Progenitor cell of endocrine pancreas (in vitro differentiated cells): ENCODE measurements at places on chromosomes 5 and 9. TPM values are rescaled to one million over a fixed set of nuclear protein-coding genes. Genes with fewer than 3 reads are reported as not detected.

- H3K4me3 ChIP-seq = no peak overlapping the region
- H3K36me3 ChIP-seq = peaks cover 2% of the 10 kb centered on the region
- no peaks in the 10 kb centered on the region for H3K27me3 ChIP-seq
- DNase-seq = no peak
- H3K4me1 ChIP-seq = no peaks in the 10 kb centered on the region
These were observed 107.9 kb upstream of the PPP2R2B start for GRCh38 chr5:146986469-146986868.

- H3K27ac ChIP-seq = no peak overlapping the region
- H3K4me3 ChIP-seq = no peak overlapping the region
- no peaks in the 10 kb centered on the region for H3K4me1 ChIP-seq
These were observed 27.1 kb upstream of the PSAT1 start for GRCh38 chr9:78269784-78270183.

GRCh38 chr5:103541114-103541513 lies 21.5 kb downstream of the NUDT12 start:
- no peaks in the 10 kb centered on the region for H3K4me1 ChIP-seq
- no peaks in the 10 kb centered on the region for H3K27me3 ChIP-seq
- no peak overlapping the region for H3K27ac ChIP-seq
- H3K4me3 ChIP-seq = no peak overlapping the region
- DNase-seq = no peak
- no peaks in the 10 kb centered on the region for H3K36me3 ChIP-seq

The SOHLH1 gene
- not detected in 2 replicates for total RNA-seq

The CORO2A gene
- total RNA-seq = 6.0 and 7.0 TPM in 2 replicates

DNA sequence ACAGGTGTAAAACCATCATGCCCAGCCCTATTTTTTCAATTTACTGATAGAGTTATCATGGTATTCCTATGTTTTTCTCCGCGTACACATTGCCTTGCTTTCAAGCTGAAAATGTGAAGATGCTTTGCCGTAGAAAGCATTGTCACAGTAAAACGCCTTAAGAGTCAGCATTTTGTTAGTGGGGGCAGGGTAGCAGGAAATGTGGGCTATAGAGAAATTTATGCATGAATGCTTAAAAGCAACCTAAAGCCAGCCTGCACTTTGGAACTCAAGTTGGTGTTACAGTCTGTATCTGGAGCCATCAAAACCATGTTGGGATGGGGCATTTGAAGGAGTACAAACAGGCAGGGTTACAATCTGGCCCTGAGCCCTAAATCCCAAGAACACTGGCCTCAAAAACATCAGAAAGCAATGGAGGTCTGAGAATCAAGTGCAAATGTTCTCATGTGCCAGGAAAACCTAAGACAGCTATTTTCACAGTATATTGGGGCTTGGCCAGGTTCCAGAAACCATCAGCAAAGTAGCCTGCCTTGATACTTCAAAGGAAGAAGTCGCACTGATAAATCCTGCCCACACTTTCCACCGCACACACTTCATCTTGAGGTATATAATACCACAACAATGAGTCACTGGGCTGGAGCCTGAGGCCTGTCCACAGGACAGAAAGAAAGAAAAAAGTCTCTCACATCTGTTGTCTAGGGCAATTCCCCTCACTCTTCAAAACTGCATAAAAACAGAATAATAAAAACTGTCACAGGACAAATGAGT lies 313.8 kb downstream of the ENC1 start:
- no peak for DNase-seq
- H3K27ac ChIP-seq = no peak overlapping the region
- H3K36me3 ChIP-seq = no peaks in the 10 kb centered on the region
- H3K4me1 ChIP-seq = peaks cover 8% of the 10 kb centered on the region

DNA sequence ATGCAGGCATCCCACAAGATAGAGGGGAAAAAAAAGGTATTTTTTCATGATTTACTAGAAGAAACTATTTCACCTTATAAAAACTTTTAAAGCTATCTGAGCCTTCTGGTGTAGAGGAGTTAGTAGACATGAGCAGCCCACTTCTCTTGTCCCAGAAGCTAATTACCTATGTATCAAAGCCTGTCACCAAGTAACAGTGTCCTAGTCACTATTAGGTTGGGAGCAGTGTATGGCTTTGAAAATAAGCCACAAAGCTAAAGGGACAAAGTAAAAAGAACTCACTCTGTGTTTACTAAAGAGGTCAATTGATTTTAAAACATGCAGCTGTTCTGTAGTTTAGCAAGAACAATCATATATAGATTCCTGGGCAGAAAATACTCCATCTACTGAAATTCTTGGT lies 1286.1 kb downstream of the PTPRD start:
- H3K27ac ChIP-seq = no peak overlapping the region
- H3K4me3 ChIP-seq = no peak overlapping the region
- no peak for DNase-seq
- H3K27me3 ChIP-seq = no peaks in the 10 kb centered on the region
- peaks cover 24% of the 10 kb centered on the region for H3K4me1 ChIP-seq
- peaks cover 6% of the 10 kb centered on the region for H3K36me3 ChIP-seq

DNA sequence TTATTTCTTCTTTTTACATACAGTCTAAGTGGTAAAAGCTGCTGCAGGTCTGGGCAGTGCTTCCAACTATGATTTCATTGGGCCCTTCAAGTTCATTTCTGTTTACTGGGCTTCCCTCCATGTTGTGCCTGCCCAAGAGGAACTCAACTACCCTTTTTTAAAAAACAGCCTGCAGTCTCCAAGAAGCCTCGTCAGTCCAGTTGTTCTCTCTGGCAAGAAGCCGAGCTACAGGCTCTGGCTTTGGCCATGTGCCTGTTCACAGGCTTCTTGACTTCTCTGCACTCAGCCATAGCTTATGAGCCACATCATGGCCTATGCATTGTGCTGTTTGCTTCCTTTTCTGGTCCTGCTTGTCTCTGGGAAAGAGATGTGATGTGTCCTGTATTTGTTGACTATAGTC lies 119.7 kb upstream of the PJA2 start:
- no peak for DNase-seq
- H3K36me3 ChIP-seq = no peaks in the 10 kb centered on the region
- H3K27me3 ChIP-seq = no peaks in the 10 kb centered on the region
- H3K4me3 ChIP-seq = no peak overlapping the region
- H3K27ac ChIP-seq = no peak overlapping the region
- peaks cover 7% of the 10 kb centered on the region for H3K4me1 ChIP-seq

- no peak for DNase-seq
- H3K4me1 ChIP-seq = no peaks in the 10 kb centered on the region
- H3K27ac ChIP-seq = no peak overlapping the region
- no peaks in the 10 kb centered on the region for H3K27me3 ChIP-seq
- no peaks in the 10 kb centered on the region for H3K36me3 ChIP-seq
These were observed 282.0 kb downstream of the DMRT2 start for GRCh38 chr9:1332156-1332555.
